ENCODE measurements at places on chromosomes 7 and 10.

DNA sequence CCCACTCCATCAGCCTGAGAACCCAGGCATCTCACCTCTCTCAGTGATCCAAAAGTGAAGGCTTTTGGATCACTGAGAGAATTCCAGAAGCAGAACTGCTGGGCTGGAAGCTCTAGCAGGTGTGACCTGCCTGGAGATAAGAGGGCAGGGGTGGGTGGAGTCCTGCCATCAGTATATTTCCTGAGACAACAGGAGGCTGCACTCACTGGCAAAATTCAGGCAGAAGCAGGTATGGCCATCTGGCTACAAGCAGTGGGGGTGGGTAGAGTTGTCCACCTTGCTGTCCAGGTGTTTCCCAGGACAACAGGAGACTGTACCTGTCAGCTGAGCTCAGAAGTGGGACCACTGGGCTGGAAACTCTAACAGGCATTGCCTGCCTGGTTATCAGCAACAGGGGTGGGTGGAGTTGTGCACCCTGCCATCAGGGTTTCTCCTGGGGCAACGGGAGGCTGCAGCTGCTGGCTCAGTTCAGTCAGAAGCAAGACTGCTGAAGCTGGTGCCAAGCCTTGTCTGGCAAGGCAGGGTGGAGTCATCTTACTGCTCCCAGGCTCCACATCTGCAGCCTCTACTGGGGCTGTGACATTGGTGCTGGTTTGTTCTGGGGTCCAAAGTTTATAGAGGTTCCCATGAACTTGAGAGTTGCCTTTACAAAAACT, 47.2 kb upstream of the SFTPD start:
- no peaks in the 10 kb centered on the region for H3K4me1 ChIP-seq
- no peak overlapping the region for H3K27ac ChIP-seq
- DNase-seq, result no peak
- no peaks in the 10 kb centered on the region for H3K27me3 ChIP-seq
- H3K4me3 ChIP-seq, result no peak overlapping the region

- H3K36me3 ChIP-seq, result no peaks in the 10 kb centered on the region
- H3K27me3 ChIP-seq, result no peaks in the 10 kb centered on the region
- no peak for DNase-seq
Observed at GRCh38 chr10:88190123-88190522, 326.7 kb downstream of the PTEN start.

GRCh38 chr10:92419740-92420545, 129.0 kb downstream of the MARCHF5 start:
- no peak for DNase-seq
- H3K4me3 ChIP-seq, result peak overlapping the region; percentile 23
- no peak overlapping the region for H3K27ac ChIP-seq
- no peaks in the 10 kb centered on the region for H3K27me3 ChIP-seq
- H3K4me1 ChIP-seq, result no peaks in the 10 kb centered on the region

DNA sequence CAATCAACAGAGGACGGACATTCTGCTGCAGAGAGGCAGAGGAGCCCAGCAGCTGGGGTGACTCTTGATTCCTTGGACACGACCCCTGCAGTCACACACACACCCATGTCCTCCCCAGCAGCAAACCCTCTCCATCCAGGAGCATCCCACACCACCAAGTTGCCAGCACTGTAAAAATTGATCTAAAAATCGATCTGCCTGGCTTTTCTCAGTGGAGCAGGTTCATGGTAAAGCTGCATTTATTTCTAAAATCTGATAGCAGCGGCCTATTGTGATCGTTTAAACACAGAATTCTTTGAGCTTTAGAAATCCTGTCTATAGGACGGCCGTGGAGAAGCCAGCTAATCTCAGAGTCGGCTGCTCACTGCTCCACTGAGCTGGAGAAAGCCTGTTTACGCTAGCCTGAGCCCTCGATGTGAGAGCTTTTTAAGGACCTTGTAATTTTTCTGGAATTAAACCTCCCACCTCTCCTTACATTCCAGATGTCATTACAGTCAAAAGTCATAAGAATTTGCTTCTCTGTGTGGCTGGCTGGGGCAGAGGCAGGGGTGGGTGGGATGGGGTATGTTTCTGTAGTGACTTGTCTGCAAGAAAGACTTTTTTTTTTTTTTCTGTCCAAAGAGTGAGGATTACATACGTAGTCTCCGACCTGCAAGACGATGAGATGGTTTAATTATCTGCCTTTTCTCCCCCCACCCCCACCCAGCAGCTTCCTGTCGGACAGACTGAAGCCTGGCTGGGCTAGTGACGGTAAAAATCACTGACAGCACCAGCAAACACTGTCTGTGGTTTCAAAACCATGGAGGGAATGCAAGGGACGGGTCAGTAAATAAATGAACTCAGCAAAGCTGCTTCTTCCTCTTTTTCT, 31.6 kb downstream of the TRIM8 start:
- H3K27ac ChIP-seq, result peak overlapping the region; percentile 85
- H3K27me3 ChIP-seq, result no peaks in the 10 kb centered on the region
- no peaks in the 10 kb centered on the region for H3K36me3 ChIP-seq
- DNase-seq, result no peak
- no peak overlapping the region for H3K4me3 ChIP-seq
- H3K4me1 ChIP-seq, result peaks cover 13% of the 10 kb centered on the region

- H3K4me1 ChIP-seq, result no peaks in the 10 kb centered on the region
- no peak overlapping the region for H3K4me3 ChIP-seq
- H3K27ac ChIP-seq, result no peak overlapping the region
- H3K36me3 ChIP-seq, result no peaks in the 10 kb centered on the region
- no peaks in the 10 kb centered on the region for H3K27me3 ChIP-seq
- no peak for DNase-seq
Observed at GRCh38 chr7:44969049-44969700, 9.6 kb downstream of the MYO1G start.

DNA sequence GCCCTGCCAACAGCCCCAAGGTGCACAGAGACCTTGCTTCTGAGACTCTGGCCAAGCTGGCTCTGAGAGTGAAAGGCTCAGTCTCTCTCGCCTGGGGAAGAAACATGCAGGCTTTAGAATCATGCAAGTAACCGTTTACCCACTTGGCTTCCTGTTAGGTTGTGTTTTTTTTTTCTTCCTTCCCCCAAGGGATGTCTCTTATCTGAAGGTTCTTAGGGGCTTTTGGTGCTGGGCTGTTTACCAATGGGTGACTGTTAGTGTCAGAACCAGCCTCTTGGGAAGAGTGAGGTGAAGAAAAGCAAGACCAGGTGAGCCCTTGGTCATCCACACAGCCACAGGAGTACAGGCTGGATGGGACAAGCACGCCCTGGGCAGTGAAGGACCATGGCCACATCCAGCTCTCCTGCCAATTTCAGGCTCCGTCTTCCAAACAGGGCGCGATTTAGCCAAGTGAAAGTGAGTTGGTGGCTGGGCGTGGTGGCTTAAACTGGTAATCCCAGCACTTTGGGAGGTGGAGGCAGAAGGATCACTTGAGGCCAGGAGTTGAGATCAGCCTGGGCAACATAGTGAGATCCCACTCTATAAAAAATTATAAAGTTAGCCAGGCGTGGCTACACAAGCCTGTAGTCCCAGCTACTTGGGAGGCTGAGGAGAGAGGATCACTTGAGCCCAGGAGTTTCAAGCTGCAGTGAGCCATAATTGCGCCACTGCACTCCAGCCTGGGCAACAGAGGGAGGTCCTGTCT, 76.3 kb upstream of the CUX1 start:
- no peaks in the 10 kb centered on the region for H3K36me3 ChIP-seq
- no peaks in the 10 kb centered on the region for H3K4me1 ChIP-seq
- H3K4me3 ChIP-seq, result no peak overlapping the region
- H3K27me3 ChIP-seq, result no peaks in the 10 kb centered on the region
- no peak overlapping the region for H3K27ac ChIP-seq
- no peak for DNase-seq

DNA sequence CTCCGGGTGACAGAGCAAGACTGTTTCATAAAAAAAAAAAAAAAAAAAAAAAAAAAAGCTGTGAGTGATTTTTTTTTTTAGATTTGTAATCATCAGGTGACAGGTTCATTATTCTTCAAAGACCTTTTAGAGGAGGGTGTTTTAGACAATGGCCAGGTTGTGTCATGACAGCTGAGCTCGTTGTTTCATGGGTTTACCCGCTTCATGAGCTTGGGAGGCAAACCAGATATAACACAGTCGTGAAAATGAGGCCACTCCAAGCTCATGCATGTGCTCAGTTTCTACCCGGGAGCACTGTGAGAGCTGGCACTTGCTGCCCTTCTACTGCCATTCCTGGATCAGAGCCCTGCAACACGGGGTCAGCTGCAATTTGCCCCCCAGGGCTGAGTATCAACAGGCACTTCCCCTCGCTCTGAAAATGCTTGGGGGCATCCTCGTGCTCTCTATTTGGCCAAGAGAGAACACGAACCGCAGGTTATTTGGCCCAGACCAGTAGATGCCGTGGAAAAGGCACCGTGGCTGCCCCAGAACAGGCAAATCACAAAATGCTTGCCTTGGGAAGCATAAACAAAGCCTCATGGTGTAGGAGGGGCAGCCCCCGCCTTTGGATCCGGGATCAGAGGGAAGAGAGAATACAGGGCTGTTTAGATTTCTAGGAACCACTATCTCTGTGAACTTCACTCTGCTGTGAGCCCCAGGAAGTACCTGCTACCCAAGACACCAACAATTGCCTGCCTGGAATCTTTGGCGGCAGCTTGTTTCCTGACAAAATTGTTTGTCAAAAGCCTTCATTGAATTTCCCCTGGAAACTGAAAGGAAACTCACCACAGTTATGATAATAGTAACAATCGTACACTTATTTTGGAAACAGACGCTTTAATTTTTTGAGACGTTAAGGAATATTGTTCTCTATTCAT, 371.0 kb downstream of the FRMD4A start:
- H3K27ac ChIP-seq, result peak overlapping the region; percentile 29
- DNase-seq, result no peak
- H3K27me3 ChIP-seq, result no peaks in the 10 kb centered on the region
- no peaks in the 10 kb centered on the region for H3K36me3 ChIP-seq

DNA sequence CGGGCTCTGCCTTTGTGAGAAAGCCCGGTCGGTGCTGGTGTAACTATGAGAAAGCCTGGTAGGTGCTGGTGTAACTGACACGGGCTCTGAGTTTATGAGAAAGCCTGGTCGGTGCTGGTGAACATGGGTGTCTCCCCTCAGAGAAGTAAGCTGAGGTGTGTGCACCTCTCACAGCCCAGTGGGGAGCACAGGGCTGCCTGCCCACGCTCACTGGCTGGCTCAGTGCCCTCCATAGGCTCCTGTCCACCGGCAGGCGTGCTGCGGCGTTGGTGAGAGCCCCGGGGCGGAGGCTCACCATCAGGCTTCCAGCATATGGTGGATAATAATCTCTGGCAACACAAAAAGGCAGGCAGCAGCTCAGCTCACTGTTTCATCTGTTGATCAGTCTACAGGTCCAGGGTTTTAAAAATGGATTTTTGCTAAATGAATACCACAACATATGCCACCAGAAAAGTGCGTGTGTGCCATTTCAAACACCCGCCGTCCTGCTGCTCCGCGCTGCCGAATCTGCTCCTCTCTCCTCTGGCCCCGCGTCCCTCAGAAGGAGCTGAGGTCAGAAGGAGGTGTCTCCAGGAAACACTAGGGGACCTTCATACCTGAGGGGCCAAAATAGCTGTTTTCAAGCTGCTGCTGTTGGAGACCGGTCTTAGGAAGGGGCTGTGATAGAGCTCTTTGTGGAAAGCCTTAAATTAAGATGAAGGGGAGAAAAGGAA, 365.7 kb downstream of the DNAJB6 start:
- H3K4me3 ChIP-seq, result no peak overlapping the region
- no peaks in the 10 kb centered on the region for H3K27me3 ChIP-seq
- H3K4me1 ChIP-seq, result no peaks in the 10 kb centered on the region
- no peak overlapping the region for H3K27ac ChIP-seq
- H3K36me3 ChIP-seq, result no peaks in the 10 kb centered on the region
- DNase-seq, result no peak

- no peaks in the 10 kb centered on the region for H3K36me3 ChIP-seq
- no peaks in the 10 kb centered on the region for H3K27me3 ChIP-seq
- no peak overlapping the region for H3K4me3 ChIP-seq
- DNase-seq, result no peak
- H3K4me1 ChIP-seq, result peaks cover 6% of the 10 kb centered on the region
Observed at GRCh38 chr10:30782537-30783461, 153.2 kb upstream of the LYZL2 start.

DNA sequence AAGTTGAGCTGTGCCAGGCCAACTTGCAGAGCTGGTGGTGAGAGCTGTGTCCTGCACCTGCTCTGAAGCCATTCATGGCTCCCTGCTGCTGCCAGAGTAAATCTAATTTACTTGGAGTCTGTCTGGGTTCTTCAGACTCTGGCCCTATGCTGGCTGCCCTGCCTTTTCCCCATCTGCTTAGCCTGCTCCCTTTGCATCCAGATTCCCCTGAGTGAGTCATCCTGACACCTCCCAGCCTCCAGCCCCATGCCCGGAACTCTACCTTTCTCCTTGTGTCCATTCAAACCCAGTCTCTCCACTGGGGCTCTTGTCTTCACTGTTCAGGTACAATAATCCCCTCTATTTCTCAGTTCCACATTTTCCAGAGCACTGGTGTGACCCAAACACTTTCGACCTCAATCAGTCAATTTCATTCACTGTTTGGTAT, 434.4 kb upstream of the ZMIZ1 start:
- H3K4me3 ChIP-seq, result no peak overlapping the region
- no peak for DNase-seq

GRCh38 chr10:89296220-89296648, 5.6 kb upstream of the IFIT2 start:
- H3K4me1 ChIP-seq, result peaks cover 3% of the 10 kb centered on the region
- H3K4me3 ChIP-seq, result no peak overlapping the region
- peak overlapping the region; percentile 76 for H3K27ac ChIP-seq
- DNase-seq, result no peak
- no peaks in the 10 kb centered on the region for H3K36me3 ChIP-seq
- no peaks in the 10 kb centered on the region for H3K27me3 ChIP-seq

- H3K4me3 ChIP-seq, result no peak overlapping the region
- H3K4me1 ChIP-seq, result no peaks in the 10 kb centered on the region
- no peaks in the 10 kb centered on the region for H3K36me3 ChIP-seq
- no peaks in the 10 kb centered on the region for H3K27me3 ChIP-seq
- DNase-seq, result no peak
Observed at GRCh38 chr7:85234730-85235129, 47.9 kb upstream of the SEMA3D start.

- no peaks in the 10 kb centered on the region for H3K4me1 ChIP-seq
- no peaks in the 10 kb centered on the region for H3K27me3 ChIP-seq
- no peak overlapping the region for H3K27ac ChIP-seq
- H3K4me3 ChIP-seq, result no peak overlapping the region
- no peaks in the 10 kb centered on the region for H3K36me3 ChIP-seq
Observed at GRCh38 chr10:13716081-13717071, 129.6 kb downstream of the PRPF18 start.

DNA sequence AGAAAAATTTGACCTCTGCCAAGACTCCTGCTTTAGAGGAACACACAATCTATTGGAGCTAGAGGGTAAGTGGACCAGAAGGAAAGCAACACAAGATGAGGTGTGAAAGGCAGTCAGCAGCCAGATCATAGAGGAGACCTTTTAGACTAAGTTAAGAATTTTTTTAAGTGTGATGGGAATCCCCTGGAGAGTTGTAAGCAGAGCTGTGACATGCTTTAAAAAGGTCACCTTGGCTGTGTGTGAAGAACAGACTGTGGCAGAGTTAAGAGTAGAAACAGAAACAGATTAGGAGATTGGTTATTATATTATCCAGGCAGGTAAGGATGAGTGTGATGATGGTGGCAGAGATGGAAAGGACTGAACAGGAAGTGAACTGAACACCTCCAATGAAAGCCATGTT, 23.5 kb downstream of the CPEB3 start:
- H3K36me3 ChIP-seq, result no peaks in the 10 kb centered on the region
- no peaks in the 10 kb centered on the region for H3K27me3 ChIP-seq
- no peaks in the 10 kb centered on the region for H3K4me1 ChIP-seq
- no peak overlapping the region for H3K4me3 ChIP-seq
- DNase-seq, result no peak

- no peak for DNase-seq
- H3K4me1 ChIP-seq, result no peaks in the 10 kb centered on the region
- H3K27me3 ChIP-seq, result no peaks in the 10 kb centered on the region
- H3K4me3 ChIP-seq, result no peak overlapping the region
Observed at GRCh38 chr10:18421726-18422293, 229.6 kb downstream of the NSUN6 start.

Measured in breast epithelium (tissue), 4 donors.